Activated naive CD4-positive, alpha-beta T cell treated with anti-CD3 and anti-CD28 coated beads for 36 hours (primary cell): ENCODE measurements at places on chromosomes 13 and 19. TPM values are rescaled to one million over a fixed set of nuclear protein-coding genes. Genes with fewer than 3 reads are reported as not detected.

- DNase-seq: no peak
These were observed 455.7 kb downstream of the SUCLA2 start for GRCh38 chr13:47545201-47546024.

Gene PSG11
- total RNA-seq: not detected

Gene ZNF726
- total RNA-seq: 22.8 TPM

Gene OR7A5
- total RNA-seq: not detected

Gene CYP4F3
- total RNA-seq: 0.76 TPM

- DNase-seq: no peak
These were observed 31.2 kb downstream of the RFX2 start for GRCh38 chr19:6079107-6079506.

GRCh38 chr19:28196101-28196500, 1016.9 kb downstream of the UQCRFS1 start:
- no peak for DNase-seq
